Activated effector memory CD4-positive, alpha-beta T cell treated with Interleukin-2 at 50 U/mL for 16 hours (primary cell): ENCODE measurements at places on chromosomes 6 and 20.
A peak's percentile ranks its signal among the peaks of the same experiment; 100 is the strongest.

DNA sequence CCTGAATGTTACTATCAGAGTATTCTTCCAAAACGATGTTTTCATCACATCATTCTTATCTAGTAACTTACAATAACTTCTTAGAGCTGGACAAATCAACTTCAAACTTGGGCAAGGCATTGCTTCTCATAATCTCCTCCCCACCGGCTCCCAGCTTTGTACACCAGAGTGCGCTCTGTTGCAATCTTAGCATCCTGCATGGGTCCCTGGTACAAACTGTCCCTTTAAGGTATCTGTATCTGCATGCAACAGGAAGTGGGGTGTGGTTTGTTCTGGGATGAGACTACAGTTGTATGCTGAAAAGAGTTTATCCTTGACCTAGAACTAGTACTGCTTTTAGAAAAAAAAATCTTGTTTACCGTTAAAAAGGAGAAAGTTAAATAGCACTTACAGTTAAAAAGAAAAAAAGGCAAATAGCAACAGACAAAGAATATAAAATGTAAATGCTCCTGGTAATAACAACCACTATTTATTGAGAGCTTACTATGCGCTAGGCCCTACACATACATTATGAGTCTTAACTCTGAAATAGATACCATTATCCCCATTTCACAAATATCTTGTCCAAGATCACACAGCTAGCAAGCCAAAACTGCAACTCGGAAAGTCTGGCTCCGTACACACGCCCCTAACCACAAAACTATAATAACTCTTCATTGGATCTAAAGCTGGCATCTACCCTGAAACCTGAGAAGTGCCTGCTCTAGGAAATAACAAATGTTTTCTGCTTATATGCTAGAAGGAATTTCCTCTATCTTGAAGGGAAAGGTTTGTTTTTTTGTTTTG is 9.8 kb upstream of the HECA start:
- peak; percentile 73 for DNase-seq

DNA sequence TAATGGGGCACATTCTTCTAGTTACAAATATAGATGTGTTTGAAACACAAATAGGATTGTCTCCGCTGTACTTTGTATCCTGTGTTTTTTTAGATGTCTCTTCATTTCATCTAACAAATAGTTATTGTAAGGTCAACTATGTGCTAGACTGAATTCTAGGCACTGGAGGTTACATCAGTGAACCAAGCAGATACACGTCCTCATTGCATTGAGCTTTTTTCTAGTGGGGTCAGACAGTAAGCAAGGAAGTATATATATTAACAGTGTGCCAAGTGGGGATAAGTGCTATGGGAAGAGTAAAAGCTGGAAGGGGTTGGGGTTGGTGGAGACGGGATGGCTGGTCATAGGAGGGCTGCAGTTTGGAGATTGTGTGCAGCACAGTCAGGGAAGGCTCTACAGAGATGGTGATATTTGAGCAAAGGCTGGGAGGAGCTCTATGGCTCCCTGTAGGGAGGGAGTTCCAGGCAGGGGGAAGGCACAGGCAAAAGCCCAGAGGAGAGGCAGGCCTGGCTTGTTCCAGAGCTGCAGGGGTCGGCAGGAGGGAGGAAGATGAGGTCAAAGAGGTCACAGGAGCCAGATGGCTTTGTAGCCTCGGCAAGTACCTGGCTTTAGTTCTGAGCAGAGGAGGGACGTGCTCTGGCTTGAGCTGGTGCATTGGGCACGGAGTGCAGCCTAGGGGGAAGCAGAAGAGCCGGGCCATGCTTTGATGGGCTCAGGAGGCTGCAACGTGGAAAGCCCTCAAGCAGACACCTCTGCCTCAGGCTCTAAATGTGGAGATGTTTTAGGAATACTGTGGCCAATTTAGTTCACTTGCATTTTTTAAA is 152.3 kb downstream of the ZDHHC14 start:
- DNase-seq = no peak

DNA sequence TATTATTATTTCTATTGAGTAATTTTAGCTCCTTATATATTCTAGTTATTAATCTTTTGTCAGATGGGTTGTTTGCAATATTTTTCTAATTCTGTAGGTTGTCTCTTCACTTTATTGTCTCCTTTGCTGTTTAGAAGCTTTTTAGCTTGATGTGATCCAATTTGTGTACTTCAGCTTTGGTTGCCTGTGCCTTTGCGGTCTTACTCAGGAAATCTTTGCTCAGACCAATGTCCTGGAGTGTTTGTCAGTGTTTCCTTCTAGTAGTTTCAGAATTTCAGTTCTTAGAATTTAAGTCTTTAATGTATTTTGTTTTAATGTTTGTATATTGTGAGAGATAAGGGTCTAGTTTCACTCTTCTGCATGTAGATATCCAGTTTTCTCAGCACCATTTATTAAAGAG is 916.0 kb upstream of the EYS start:
- DNase-seq = no peak

GRCh38 chr20:22795871-22796270 is 211.5 kb upstream of the FOXA2 start:
- DNase-seq = no peak

GRCh38 chr6:35411066-35411465 is 41.1 kb upstream of the FANCE start:
- DNase-seq = peak; percentile 11

DNA sequence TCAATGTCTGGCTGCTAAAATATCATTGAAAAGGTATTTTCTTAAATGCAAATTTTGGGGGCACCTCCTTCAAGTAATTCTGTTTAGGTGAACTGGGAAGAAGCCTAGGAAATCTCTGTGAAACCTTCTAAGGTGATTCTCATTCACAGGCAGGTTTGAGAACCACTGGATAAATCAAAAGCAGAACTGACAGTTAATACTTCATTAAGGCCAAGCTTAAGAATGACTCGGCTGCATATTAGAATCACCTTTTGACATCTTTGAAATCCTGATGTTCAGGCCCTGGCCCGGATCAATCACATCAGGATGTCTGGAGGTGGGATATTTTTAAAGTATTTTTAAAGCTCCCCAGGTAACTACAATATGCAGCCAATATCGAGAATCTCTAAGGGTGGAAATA is 50.6 kb downstream of the FKBP1C start:
- DNase-seq = no peak

DNA sequence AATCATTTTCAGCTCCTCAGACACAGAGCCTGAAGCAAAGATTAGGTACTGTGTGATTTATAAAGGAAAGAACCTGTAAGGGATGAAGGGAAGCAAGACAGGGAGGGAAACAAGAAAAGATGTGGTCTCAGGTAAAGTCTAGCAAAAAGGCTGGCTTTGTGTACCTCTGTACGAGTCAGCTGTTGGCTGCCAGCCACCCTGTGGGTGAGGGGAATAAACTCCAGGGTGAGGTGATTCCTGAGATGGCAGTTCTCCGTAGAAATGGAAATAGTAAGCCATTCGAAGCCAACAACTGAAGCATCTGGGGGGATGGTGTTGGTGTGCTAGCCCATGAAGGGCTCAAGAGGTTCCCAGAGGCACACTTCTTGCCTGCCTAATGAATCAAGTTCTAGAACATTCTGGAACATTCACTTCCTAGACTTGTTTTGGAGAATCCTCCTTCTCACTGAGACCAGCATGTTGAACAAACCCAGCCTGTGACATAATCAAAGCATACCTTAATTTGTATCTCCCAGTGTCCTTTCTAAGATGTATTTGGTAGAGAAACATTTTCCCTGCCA is 10.6 kb upstream of the TTPAL start:
- no peak for DNase-seq

DNA sequence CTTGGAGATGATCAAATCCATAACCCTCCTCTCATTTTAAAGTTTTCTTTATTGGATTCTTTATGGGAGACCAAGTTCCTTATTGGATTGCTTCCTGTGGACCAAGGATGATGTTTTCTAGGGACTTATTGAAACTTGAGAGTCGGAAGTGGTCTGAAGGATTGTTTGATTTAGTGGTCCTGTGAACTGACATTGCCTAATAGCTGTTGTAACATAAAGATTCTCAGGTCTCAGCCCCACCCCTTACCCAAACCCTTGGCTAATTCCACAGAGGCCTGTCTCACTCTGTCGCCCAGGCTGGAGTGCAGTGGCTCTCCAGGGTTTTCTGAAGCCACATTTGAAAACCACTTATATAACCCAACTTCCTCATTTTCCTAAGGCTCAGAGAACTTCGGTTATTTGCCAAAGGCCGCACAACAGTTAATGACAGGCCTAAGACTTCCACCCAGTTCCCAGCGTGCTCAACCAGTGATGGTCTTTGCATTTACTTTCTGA is 77.0 kb downstream of the ATXN1 start:
- no peak for DNase-seq

- peak; percentile 15 for DNase-seq
Observed at GRCh38 chr6:149209871-149210775, 107.4 kb upstream of the TAB2 start.

DNA sequence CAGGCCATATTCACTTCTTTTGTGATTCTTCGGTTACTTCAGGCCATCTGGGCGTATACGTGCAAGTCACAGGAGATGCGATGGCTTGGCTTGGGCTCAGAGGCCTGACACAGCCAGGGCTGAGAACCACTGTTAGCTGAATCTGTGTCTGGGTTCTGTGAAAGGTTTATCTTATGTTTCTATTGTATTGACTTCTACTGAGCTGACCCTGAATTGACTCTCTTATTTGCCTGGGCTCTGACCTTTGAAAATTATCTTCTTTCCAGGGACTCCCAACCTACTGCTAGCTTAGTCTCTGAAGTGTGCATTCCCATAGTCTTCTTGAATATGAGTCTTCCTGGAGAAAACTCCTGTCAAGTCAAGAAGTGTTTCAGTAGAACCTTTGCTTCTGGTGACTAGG is 226.4 kb upstream of the SOX4 start:
- DNase-seq = no peak

DNA sequence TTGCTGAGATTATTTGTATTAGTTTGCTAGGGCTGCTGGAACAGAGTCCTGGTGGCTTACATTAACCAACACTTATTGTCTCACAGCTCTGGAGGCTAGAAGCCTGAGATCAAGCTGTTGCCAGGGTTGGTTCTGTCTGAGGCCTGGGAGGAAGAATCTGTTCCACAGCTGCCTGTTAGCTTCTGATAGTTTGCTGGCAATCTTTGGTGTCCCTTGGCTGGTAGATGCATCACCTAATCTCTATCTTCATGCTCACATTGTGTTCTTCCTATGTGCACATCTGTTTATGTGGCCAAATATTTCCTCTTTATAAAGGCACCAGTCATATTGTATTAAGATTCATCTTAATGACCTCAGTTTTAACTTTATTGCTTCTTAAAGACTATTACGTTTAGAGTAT is 19.5 kb downstream of the SF3B5 start:
- no peak for DNase-seq

- no peak for DNase-seq
Observed at GRCh38 chr6:23611776-23612381, 514.1 kb upstream of the NRSN1 start.

DNA sequence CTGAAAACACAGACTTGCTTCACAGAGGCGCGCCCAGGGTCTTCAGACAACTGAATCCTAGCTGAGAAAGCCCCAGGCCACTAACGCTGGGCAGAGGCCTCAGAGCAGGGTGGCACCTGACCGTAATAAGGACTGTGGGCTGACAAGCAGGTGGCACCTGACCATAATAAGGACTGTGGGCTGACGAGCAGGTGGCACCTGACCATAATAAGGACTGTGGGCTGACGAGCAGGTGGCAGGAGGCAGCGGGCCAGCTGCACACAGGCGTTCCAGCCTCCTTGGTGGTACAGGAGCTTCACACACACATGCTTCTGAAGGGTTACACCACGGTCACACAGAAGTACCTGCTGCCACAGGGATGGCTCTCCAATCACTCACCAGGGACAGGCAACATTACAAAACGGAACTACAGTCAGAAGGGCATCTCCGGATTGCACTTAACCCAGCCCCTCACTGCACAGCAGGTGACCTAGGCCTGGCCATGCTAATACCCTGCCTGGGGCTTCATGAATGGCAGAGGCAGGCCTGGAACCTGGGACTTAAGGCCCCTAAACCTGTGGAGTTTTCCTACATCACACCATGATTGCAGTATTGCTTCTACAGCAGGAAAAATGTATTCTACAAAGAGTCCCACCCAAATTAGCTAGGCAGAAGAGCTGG is 50.8 kb downstream of the PSMG4 start:
- no peak for DNase-seq

GRCh38 chr20:49165611-49166010 is 22.5 kb downstream of the STAU1 start:
- no peak for DNase-seq

DNA sequence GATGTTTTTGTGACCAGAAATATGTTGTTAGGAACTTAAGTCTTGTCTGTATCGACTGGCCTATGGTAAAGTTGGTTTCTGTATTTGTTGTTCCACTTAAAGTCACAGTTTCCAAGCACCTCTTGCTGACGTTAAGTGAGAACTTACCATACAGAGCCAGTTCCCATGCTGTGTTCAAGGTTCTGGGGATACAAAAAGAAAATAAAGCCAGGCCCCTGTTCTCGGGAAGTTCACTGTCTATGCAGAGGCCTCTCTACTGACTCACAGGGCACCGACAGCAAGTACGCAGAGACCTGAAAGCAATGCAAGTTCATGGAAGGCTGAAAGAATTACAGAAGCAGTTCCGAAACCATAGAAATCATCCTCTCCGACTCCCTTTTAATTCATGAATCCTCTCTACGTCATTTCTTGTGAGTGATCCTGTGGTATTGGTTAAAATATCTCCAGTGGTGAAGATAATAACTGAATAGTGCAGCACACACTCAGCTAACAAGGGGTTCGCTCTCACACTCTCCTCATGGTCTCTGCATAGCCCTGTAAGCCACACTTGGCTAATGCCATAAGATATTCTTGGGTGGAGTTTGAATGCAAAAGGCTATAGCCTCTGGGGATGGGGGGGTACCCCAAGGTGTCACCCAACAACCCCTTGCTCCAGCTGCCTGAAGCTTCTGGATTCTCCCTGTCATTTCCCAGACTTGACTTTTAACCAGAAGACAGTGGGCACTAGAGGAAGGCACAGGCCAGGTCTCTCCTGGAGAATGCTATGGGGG is 91.2 kb upstream of the EXOC2 start:
- no peak for DNase-seq

DNA sequence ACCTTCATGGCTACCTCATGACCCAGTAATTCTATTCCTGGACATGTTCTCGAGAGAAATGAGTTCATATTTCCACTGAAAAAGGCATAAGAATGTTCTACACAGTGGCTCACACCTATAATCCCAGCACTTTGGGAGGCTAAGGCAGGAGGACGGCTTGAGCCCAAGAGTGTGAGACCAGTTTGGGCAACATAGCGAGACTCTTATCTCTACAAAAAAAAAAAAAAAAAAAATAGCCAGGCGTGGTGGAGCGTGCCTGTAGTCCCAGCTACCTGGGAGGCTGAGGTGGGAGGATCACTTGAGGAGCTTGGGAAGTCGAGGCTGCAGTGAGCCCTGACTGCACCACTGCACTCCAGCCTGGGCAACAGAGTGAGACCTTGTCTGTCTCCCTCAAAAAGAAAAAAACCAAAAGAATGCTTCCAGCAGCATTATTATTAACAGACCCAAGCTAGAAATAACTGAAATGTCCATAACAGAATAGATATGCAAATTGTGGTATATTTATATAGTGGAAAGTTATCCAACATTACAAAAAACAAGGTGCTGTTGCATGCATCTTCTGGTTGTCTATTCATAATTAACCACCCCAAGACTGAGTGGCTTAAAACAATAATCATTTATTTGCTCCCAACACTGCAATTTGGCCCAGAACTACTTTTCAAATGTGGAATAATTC is 9.4 kb upstream of the RAB44 start:
- no peak for DNase-seq

- no peak for DNase-seq
Observed at GRCh38 chr6:87094576-87094975, 330 bp downstream of the CGA start.

- no peak for DNase-seq
Observed at GRCh38 chr6:157579467-157580031, 198.6 kb downstream of the ZDHHC14 start.
